RPMI8226 (cell line): ENCODE measurements at places on chromosomes 13 and 19.
A peak's percentile ranks its signal among the peaks of the same experiment; 100 is the strongest.

GRCh38 chr19:28023064-28023463, 1189.9 kb downstream of the UQCRFS1 start:
- DNase-seq = no peak

DNA sequence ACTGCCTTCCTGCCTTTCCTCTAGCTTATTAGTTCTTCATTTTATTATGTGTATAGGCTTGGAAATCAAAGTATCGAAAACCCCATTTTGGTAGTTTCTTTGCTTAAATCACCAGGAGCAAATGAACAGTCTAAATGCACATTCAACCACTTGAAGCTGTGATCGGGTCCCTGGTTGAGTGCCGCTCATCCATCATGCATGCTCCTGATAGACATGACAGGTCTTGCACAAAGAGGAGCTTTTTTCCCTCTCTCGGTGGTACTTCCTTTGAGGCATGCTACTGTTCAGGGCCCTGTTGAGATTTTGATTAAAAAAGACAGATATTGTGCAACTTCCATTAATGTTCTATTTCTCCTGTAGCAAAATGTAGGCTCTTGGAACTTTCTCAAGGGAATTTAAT, 185.8 kb downstream of the OLFM4 start:
- DNase-seq = no peak

- DNase-seq = no peak
Measured at GRCh38 chr19:40365613-40366401, 17.3 kb downstream of the PLD3 start.

- no peak for DNase-seq
Measured at GRCh38 chr13:31441800-31442510, 242.2 kb downstream of the B3GLCT start.

DNA sequence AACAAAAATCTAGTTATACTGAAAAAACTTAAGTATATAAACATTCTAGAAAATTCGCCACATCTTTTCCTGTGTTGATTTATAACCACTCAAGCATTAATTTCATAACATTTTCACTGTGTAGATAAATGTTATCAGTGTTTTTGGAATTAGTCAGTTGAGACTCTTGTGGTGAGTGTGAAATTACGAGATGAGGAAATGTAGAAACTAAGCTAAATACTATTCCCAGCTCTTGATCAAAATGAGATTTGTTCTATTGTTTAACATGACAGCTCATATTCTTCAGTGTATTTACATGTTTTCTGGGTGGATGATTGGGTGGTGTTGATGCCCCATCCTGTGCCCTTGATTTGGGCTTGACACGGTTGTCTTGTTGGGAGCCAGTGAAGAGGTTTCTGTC, 406.8 kb downstream of the DACH1 start:
- DNase-seq = no peak

GRCh38 chr19:29547981-29548380, 22.2 kb downstream of the VSTM2B start:
- no peak for DNase-seq

DNA sequence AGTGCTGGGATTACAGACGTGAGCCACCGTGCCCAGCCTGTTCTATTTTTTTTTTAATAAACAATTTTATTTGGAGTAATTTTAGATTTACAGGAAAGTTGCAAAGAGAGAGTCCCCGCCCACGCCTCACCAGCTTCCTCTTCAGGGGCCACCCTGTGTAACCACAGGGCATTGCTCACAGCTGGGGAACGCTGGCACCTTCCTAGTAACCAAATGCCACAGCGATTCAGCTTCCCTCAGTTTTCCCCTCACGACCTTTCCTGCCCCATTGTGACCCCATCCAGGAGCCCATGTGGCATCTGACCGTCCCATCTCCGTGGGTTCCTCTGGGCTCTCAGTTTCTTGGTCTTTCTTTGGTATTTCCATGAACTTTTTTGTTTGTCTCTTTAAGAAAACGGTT, 83.9 kb downstream of the GNG7 start:
- DNase-seq = peak; percentile 49

GRCh38 chr13:106561551-106562170, 6.3 kb downstream of the ARGLU1 start:
- DNase-seq = no peak

DNA sequence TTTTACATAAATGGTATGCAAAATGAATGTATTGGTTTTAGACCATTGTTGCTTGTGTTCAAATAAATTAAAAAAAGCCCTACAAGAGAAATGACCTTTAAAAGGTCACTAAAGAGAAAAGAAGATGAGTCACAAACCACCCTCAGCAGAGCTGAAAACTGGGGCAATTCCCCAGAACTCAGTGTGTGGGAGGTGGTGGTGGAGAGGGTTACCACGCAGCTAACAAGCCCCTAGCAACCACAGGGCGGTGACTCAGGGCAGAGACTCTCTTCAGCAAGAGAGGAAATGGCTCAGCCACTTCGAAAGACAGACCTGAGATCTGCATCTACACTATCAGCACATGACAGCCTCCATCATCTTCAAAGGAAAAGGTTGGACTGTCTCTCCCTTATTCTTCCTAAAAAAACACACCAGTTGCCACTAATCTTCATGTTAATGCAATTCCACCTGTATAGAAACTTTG, 29.4 kb upstream of the NDFIP2 start:
- DNase-seq = no peak

GRCh38 chr19:42528354-42529247, at the start of gene CEACAM1:
TSS of gene CEACAM1 (minus strand) at chr19:42528481. CDS start at chr19:42528374, 107 bp downstream.
- DNase-seq = no peak

DNA sequence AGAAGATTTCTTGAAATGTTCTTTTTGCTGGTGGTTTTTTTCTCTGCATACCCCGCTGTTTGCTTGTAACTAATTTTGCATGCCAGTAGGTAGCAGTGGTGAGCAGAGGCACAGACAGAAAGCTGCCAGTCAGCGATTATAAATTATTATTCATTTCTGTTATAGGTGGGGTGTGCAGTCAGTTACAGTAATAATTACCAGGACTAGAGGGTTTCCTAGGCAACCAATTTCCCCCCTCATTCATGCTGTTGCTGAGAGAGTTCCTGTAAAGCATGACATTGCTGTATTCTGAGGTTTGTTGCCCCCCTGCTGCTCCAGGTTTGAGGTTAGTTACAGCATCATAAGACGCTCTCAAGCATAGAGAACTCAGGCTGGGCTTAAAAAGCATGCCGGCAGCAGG, 104.5 kb downstream of the URI1 start:
- no peak for DNase-seq

- DNase-seq = no peak
Measured at GRCh38 chr13:48214519-48215121, 18.4 kb upstream of the ITM2B start.

- no peak for DNase-seq
Measured at GRCh38 chr13:32624441-32624840, 38.2 kb downstream of the PDS5B start.

- DNase-seq = no peak
Measured at GRCh38 chr13:94352057-94352456, 127.4 kb downstream of the DCT start.

- no peak for DNase-seq
Measured at GRCh38 chr13:30354493-30355383, 47.4 kb upstream of the KATNAL1 start.

GRCh38 chr13:52703482-52703881, 36.1 kb downstream of the CNMD start:
- no peak for DNase-seq

- no peak for DNase-seq
Measured at GRCh38 chr13:106115081-106115480, 420.4 kb downstream of the EFNB2 start.

- no peak for DNase-seq
Measured at GRCh38 chr19:4916292-4917082, 7.2 kb downstream of the UHRF1 start.

DNA sequence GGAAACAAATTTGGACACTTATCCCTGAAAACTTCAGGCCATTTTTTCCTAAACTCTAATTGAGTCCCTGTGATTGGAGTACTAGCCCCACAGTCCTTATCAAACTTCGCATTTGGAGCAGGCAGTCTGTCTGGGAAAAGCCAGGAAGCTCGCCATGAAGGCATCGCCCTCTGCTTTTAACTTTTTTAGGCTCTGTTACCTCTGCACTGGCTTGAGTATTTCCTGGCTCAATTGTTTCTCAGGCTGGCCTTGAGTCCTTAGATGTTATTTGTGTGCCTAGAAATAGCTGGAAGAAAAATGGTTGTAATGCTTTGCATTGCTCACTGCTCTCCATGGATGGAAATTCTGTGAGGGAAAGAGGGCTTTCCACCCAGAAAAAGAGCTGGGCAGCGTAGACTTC, 24.2 kb downstream of the ACTN4 start:
- no peak for DNase-seq

- no peak for DNase-seq
Measured at GRCh38 chr13:101915331-101915730, 462.9 kb downstream of the ITGBL1 start.

GRCh38 chr13:72506706-72507105, 220.7 kb downstream of the MZT1 start:
- DNase-seq = no peak

DNA sequence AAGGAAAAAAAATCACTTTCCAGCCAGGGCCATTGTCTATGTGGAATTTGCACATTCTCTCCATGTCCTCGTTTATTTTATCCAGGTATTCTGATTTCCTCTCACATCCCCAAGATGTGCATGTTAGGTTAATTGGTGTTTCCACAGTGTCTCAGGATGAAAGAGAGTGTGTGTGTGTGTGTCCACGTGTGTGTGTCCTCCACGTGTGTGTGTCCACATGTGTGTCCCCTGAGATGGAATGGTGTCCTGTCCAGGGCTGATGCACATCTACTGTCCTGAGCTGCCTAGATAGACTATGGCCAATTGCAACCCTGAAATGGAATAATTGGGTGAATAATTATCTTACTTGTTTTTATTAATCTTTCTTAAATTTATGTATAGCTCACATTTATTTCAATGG, 2436.5 kb downstream of the PCDH9 start:
- DNase-seq = no peak

DNA sequence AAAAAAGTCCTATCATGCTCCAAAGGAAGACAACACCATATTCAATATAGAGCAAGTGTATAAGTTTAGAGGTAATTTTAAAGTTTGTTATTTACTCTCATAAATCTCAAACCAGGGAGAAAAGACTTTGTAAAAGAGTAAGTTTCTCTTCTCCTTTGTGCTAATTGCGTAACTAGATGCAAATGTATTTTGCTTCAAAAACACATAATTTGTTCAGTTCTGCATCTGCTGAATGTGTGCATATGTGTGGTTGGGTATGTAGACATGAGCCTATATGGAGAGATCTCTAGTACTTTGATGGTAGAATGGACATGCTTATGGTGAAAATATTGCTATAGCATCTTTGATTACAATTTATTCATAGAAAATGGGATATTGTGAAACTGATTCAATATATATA, 17.8 kb upstream of the MIR17HG start:
- no peak for DNase-seq

GRCh38 chr13:113734099-113734825, 24.8 kb upstream of the TMEM255B start:
- DNase-seq = no peak

DNA sequence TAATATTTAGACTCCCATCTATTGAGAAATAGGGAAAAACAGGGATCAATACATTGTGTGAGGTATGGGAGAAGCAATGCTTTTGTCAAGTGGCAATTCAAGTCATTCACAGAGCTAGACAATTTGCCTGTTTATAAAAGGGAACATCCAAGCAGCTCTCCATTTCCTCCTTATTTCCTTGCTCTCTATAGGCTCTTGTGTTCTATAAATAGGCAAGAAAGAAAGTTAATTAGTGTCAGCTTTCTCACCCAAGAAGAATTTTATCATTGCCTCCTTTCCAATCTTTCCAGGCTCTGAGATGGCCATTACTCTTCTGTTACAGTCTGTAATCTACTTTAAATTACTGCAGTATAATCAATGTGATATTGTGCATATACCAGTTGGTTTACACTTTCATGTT, 199.9 kb downstream of the LHFPL6 start:
- no peak for DNase-seq

DNA sequence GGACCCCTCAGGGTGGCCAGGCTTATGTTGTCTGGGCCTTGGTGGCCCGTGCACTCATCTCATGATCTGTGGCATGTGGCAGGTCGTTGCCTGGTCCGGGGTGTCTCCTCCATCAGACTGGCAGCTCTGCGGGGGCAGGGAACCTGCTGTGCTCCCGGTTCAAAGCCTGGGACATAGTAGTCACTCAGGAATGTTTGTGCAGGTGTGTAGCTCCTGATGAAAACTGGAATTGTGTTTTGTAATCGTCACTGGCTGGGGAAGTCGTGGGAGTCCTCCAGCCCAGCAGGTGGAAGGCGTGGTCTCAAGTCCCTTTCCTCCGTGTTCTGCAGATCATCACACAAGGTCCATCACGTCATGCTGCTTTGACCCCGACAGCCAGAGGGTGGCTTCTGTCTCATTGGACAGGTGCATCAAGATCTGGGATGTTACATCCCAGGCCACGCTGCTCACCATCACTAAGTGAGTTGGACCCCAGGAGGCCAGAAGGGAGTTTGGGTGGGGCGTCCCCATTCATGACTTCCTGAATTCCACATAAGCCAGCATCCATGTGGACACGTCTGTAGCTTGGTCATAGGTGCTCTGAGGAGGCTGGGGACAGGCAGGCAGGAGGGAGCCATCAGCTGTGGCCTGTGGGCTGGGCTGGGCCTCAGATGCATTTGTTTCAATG, 19.1 kb downstream of the WDR88 start:
- DNase-seq = no peak

- peak; percentile 75 for DNase-seq
Measured at GRCh38 chr19:29528350-29528945, 2.7 kb downstream of the VSTM2B start.

- DNase-seq = no peak
Measured at GRCh38 chr13:74657765-74658164, 523.6 kb upstream of the KLF12 start.

GRCh38 chr19:46367426-46367825, 20.5 kb downstream of the PPP5C start:
- no peak for DNase-seq

- no peak for DNase-seq
Measured at GRCh38 chr13:40798380-40798779, 9.0 kb downstream of the SLC25A15 start.

- DNase-seq = no peak
Measured at GRCh38 chr13:79777504-79777903, 296.5 kb downstream of the NDFIP2 start.

- no peak for DNase-seq
Measured at GRCh38 chr19:1698636-1699035, 46.2 kb upstream of the TCF3 start.

GRCh38 chr19:2353159-2353886, 6.7 kb upstream of the TMPRSS9 start:
- no peak for DNase-seq
